COR-L47 (cell line): ENCODE measurements at places on chromosomes 2 and 18.
A peak's percentile ranks its signal among the peaks of the same experiment; 100 is the strongest.

- no peak for DNase-seq
Observed at GRCh38 chr2:195993623-195994022, 75.0 kb downstream of the DNAH7 start.

DNA sequence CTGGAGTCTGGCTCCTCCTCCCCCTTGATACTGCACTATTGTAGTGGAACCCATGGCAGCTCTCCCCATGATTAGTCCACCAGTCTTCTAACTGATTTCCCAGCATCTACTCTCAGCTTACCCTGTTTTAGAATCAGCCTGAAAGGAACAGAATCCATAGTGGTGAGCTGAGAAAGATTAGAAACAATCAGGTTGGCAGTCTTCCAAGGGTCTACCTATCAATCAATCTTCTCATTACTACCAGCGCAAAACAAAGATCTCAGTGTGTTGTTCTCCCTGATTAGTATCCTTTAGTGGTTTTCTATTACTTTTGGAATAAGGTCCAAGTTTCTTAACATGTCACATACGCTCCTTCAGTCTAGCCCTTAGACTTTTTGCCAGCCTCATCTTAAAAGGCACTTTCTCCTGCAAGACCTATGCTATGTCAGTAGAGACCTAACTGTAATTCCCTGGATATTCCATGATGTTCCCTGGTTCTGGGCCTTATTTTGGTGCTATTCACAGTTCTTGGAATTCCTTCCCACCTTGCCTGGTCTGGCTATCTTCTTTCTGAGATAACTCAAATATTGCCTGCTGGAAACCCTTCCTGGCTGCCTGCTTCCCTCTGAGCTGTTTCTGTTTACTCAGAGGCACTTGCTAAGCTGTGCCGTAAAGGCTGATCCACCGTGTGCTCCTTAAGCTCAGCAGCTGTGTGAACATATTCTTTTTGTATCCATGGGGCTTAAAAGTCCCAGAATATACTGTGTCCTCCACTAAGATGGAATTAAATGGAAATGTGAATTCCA is 32.6 kb downstream of the LAMA3 start:
- peak; percentile 50 for DNase-seq

DNA sequence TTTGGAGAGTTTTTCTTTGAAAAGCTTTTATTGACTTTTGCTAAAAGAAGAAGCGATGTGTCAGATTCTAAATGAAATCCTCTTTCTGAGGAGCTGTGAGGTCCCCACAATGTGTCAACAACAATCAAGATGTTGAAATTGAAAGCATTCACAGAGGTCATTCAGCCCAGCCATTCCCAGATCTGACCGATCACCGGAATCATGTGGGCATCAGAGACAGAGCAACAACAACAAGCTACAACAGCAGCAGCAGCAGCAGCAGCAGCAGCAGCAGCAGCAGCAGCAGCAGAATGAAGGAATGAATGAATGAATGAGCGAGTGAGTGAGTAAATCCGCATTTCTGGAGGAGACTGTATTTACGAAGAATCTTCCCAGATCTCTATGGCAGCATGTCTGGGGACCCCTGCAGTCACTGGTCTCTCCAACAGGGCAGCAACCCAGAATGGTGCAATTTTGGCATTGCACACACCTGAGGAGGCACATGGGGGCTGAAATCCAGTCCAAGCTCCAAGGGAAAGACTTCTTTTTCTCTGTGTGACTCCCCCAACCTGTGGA is 299.0 kb downstream of the MYCN start:
- no peak for DNase-seq

- no peak for DNase-seq
Observed at GRCh38 chr2:101569886-101570520, 95.1 kb upstream of the RFX8 start.

- DNase-seq = no peak
Observed at GRCh38 chr2:239445771-239446524, 45.1 kb upstream of the HDAC4 start.

- no peak for DNase-seq
Observed at GRCh38 chr2:68368654-68369336, 3.7 kb downstream of the PLEK start.

GRCh38 chr2:177633111-177633510 is 240.5 kb downstream of the AGPS start:
- no peak for DNase-seq

- DNase-seq = no peak
Observed at GRCh38 chr2:58640042-58640441, 398.9 kb upstream of the FANCL start.

DNA sequence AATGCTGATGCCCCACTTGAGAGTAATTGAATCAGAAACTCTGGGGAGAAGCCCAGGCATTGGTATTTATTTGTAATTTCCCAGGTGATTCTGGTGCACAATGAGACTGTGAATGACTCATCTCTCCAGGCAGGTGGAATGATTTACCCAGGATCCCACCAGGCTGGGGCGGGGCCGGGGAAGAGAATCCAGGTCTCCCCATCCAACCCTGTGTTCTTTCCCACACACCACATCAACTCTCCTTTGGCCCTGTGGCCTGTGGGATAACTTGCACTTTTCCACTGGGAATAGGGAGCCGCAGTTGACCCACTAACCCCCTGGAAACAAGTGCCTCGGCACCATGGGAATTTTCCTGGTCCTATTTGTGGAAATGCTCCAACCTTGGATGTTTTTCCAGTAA is 409.8 kb downstream of the ZNF521 start:
- no peak for DNase-seq

- DNase-seq = no peak
Observed at GRCh38 chr2:53572696-53573095, 194.9 kb upstream of the CHAC2 start.

DNA sequence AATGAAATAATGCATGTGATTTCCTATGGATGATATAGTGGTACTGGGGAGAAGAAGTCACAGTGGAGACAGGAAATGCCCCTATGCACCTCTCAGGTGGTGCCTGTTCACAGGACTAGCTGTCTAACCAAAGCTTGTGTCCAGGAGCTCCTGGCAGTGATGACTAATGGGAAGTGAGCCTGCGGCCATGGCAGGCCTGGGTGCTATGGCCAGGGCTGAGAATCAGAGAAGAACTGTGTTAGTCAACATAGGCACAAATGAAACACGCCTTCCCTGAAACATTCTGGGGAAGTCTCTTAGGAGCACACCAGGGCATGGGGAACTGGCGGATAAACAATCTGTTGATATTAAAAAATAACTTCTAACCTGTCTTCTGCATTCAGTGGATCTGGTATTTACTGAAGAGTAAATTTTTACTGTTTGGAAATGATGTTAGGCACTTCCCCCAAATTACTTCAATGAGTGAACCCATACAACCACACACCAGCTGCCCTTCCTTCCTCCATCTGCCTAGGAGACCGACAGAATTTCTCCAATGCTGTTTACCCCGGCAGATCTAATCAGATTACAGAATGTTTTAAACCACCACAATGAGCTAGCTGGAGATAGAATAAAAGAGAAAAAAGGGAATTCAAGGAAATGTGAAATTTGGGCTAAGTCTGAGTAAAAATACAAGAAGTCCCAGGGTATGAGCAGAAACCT is 67.4 kb downstream of the MEP1B start:
- no peak for DNase-seq

- peak; percentile 73 for DNase-seq
Observed at GRCh38 chr2:5696945-5697521, 4.8 kb downstream of the SOX11 start.
